Cortex of kidney (tissue), 1 donor: ENCODE measurements at places on chromosomes 7 and 10.

GRCh38 chr10:46787321-46787615 is 124.0 kb upstream of the PTPN20 start:
- DNase-seq = no peak

GRCh38 chr7:152050547-152050971 is 25.1 kb downstream of the GALNT11 start:
- DNase-seq = no peak

DNA sequence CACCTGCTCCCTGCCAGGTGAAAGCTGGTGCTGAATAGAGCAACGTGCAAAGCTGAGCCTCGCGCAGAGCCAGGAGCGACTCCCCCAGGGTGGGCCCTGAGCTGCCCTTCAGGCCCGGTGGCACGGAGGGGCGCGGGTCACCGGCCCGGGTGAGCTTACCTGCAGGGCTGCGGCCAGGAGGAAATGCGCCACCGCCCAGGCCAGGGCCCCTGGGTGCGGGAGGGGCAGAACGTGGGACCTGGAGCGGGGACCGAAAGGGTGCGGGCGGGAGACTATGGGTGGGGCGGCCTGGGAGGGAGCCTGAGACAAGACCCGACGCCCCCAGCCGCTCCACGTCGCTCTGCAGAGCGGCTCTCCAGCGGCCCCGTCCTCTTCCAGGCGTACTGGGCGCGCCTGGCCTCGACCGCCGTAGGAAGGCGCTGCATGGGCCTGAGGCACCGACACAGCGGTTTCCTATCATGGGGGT is 122.1 kb downstream of the BTAF1 start:
- no peak for DNase-seq

DNA sequence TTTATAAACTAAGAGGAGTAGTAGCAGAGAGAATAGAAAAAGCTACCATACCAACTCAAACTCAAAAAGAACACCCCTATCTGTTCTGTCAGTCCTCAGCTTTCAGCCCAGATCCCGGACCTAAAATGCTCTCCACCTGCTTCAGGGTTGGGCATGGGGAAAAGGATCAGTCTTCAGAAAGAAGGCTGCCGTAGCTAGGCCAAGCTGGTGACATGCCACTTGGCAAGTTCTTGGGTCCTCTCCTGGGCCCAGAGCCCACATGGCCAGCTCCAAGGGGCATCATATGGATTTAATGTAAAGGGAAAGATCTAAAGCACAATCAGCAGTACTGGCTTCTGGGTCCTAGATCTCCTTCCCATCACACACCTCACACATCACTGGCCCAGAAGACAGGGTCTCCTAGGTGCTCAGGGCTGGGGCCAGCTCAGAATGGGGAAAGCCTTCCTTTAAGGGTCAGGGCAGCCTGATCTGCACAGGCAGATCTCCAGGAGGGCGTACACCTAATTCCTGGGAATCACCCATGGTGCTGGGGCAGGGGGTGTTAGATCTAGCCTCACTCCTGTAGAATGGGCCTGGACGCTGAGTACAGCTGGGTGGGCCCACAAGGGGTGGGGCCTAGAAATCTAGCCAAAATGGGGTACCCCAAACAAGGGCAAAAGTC is 2.5 kb downstream of the VAX1 start:
- DNase-seq = no peak

DNA sequence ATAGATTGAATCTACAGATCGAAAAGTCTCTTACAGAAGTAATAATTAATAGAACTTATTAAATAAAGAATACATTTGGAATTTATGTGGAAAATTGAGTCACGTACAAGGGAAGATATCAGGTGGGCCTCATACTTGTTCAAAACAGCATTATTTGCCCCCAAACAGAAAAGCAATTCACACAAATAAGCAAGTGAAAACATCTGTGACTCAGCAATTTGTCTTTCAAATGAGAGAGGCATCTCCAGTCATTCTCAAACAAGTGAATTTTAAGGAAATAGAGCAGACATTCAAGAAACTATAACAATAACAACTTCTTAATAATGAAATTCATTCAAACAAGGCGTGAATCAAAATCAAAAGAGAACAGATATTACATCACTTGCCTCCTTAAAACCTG is 50.1 kb downstream of the SEMA3A start:
- no peak for DNase-seq

- DNase-seq = no peak
These were observed 686.9 kb upstream of the FOXK1 start for GRCh38 chr7:3995187-3995586.

DNA sequence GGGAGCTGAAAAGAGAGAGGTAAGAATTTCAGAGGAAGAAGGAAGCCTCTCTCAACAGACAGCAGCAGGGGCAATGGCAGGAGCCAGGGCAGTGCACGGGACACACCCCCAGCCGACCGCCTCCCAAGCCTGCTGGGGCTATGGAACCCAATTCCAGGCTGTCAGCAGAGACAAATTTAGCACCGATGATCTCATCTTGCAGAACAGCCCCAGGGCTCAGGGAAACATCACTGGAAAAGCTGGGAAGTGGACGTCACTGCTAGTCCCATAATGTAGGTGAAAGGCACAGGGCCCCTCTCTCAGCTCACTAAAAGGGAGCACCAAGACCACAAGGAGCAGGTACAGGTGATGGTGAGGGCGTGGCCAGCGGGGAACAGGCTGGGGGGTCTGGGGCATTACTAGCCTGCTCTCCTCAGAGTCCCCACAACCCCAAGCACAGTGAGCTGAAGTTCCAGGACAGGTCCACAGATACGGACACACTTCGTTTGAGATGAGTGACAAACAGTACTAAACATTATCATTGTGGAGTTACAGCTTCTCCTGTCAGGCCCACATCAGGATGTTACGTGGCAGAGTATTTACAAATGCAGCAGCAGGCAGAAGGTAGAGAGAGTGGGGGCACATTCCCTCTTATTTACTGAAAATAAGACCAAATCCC is 103.7 kb downstream of the PLXNA4 start:
- DNase-seq = no peak

GRCh38 chr10:72122221-72122620 is 33.9 kb upstream of the SPOCK2 start:
- DNase-seq = no peak

GRCh38 chr10:131724891-131725580 is 175.8 kb upstream of the PPP2R2D start:
- no peak for DNase-seq

DNA sequence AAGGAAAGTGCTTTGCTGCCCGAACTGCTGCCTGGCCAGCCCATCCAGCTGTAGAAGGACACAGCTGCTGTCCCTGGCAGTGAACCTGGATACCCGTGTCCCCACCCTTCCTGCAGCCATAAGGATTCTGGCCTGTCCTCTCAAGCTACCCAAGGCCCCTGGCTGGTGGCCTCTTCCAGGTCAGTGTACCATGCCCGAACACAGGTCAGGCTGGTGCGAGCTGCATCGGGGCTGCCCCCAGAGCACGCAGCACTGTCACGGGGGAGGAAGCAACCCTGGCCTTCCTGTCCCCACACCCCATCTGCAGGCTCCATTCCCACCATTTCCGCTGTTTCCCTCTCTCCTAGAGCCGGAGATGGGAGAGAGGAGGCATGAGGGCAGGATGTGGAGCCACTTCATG is 30.5 kb upstream of the PWWP2B start:
- DNase-seq = no peak

DNA sequence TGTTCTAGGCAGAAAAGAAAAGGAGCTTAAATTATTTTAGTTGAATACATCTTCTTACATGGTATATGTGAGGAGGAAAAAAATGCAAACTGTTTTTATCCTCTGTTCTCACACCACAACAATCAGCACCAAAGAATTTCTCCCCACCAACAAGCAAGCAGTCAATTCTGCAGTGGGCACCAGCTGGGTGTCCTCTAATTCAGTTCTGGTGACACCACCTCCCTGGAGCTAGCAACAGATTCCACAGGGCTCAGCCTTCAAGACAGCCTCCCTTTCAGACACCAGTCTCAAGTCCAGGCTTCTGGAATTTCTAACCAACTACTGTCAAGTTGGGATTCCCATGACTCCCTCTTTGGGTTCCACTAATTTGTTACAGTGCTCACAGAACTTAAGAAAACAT is 490.2 kb upstream of the IGFBP3 start:
- DNase-seq = no peak

DNA sequence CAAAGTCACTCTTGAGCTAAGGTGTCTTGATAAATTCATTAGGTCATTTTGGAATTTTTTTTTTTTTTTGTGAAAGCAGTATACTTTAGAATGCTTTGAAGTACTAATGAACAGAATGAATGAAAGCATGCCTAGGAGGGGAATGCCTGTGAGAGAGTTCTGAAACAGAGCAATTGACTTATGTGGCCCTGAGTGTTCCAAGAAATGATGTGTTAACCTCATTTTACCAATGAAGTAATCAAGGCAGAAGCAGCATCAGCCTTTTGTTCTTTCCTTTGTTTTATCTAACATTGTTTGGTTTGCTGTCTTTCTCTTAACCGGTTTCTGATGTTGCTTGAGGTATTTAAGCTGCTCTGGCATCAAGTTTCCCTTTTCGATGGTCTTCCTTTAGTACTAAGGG is 154.6 kb upstream of the HGF start:
- DNase-seq = no peak

DNA sequence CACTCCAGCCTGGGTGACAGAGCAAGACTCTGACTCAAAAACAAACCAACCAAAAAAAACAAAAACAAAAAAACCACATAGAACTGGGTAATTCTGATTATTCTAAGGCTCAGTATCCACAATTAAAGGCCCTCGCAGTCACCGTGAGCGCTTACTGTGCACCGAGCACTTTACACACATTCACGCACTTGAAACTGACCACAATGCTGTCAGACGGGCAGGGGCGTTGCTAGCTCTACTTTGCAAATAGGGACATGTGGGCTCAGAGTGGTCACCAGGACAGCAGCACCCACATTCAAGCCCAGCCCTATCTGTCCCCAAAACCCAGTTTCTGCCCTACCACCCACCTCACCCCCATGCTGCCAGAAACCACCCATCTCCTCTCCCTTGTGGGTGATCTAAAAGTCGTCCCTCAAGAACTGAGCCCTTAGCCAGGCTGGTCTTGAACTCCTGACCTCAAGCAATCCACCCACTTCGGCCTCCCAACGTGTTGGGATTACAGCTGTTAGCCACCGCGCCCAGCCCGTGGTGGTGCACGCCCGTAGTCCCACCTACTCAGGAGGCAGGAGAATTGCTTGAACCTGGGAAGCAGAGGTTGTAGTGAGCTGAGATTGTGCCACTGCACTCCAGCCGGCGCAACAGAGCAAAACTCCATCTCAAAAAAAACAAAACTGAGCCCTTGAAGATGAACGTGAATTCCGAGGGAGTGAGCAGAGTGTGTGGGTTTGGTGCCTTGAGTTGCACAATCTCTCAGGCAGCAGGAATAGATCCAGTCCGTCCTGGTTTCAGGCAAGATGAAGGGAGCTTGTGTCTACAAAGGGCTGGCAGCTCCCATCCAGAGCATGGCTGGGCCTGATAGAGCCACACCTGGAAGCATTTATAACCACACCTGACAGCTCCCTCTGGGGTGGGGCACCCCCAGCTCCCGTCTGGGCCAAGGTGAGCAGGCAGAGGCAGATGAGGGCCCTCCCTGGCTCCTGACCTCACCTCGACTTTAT is 5.4 kb upstream of the HSPB1 start:
- DNase-seq = no peak

DNA sequence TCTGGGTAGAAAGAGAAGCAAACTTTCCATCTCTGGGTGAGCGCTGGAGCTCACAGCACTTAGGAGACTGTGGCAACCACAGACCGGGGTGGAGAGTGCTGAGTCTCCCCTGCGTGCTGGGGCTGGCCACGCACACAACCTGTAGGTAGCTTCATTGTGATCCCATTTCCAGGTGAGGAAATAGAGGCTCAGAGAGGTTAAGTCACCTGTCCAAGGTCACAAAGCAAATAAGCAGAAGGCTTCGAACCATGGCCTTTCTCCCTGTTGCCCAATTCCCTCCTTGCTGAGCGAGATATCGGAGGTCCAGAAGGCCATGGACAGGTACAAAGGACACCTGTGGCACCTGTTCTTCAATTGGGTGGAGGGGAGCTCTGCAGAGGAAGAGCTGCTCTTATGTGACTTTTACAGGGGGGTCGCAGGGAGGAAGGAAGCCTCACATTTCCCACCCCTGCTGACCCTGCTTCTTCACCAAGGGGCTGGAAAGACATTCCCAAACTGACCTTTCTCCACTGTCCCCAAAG is 39.4 kb downstream of the ZCCHC24 start:
- no peak for DNase-seq

DNA sequence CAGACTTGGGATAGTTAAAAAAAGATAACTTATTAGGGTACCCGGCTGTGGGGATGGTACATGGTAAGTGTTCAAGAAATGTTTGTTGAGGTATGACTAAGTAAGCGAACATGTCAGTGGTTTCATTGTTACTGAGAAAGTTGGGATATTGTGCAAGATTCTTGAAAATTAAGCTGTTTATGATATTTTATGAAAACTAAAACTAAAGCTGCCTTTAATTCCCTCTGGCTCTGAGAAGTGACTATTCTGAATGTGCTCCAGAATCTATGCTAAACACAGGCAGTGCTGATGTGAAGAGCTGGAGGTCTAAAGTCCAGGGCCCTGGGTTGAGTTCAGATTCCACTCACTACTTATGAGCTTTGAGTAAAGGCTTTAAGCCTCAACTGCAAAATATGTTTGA is 72.9 kb downstream of the AOAH start:
- no peak for DNase-seq

DNA sequence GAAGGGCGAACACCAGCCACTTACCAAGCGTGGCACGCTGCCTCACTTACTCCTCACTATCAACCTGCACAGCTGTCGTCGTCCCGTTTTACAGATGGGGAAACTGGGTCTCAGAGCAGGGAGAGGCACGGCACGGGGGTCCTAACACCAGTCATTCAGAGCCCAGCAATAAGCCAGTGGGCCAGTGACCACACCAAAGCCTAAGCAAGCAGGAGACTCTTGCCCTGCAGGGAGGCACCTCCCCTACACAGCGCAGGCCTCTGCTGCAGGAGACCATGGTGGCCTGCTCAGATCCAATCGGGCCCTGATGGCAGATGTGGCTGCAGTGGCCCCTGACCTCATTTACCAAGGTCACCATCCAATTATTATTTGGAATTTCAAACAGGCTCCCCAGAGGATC is 4.8 kb downstream of the SLIT1 start:
- no peak for DNase-seq

DNA sequence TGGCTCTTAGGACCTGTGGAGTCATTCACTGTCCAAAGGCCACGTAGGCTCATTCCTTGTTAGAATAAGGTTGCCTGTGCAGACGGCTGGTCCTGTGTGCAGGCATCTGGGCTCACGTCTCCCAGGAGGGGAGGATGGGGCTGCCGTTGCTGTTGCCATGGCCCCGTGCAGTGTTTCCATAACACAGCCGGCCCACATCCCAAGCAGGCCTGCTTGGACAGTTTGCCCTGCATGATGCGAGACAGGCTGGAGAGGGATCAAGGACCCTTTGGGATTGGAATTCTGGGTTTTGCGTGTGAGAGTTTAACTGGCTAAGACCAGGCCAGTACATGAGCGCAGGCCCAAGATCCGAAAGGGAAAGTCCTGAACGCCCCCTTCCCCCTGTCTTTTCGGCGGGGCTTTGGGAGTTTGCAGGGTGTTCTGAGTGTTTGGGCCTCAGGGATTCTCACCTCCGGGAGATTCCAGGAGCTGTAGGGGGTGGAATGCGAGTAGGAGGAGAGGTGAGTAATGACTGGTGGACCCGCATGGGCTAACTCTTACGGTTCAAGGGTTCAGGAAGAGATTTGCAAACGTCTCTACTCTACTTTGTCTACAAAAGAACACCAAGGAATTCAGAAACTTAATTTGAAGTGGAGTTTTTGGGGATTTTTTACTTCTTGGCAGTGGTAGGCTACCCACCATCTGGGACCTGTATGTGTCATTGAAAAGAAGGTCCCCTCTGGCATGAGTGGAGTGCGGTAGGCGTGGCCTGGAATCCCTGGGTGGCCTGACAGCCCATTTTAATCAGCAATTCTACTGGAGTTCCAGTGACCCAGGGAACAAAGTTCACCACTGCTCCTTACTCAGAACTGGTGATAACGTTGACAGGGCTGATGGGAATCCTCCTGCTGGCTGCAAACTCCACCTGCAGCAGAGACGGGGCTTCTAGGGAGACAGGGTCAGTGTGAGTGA is 125.4 kb downstream of the ITIH5 start:
- no peak for DNase-seq
